ENCODE measurements at places on chromosomes 13 and 19.

DNA sequence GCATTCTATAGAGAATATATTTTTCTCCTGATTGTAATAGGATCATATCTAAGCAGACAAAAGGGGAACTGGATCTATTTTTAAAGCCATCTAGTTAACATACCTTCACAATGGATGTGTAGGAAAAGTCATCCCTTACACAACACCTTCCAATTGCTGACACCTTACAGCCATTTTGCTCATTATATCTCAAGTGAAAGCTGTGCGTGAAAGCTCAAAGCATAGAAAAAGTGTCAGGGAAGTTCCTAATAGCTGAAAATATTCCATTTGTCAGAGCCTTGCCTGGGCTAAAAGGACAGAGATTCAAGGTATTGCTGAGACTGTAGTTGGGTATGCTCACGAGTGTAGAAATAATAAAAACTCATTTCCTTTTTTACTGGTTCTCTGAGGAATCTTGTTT is 340.6 kb upstream of the KLHL1 start:
- no peak for DNase-seq

DNA sequence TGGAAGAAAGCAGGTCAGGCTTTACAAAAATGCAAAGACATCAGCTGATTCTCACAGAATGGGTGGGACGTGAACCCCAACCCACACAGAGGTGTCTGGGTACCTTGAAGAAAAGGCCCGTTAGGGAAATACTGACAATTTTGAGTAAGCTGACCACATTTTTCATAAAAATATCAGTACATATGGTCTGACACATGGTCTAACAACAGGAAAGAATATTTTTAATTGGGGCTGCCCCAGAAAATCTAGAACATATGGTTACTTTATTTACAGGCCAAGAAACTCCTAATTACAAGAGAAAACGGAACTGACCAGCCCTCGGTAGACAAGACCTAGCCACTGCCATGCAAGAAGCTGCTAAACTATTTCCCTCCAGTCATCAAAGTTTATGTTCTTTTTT is 48.7 kb upstream of the ITM2B start:
- DNase-seq, result no peak

DNA sequence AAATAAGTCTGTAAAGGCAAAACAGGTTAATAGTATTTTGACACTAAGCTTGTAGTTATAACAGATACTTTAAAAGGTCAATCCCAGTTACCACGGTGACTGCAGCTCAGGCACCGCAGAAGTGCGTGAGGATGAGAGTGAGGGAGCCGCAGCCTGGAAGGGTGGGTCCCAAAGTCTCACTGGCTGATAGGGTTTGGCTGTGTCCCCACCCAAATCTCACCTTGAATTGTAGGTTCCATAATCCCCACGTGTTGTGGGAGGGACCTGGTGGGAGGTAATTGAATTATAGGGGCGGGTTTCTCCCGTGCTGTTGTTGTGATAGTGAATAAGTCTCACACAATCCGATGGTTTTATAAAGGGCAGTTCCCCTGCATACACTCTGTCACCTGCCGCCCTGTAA is 40.0 kb upstream of the GAS6 start:
- no peak for DNase-seq

DNA sequence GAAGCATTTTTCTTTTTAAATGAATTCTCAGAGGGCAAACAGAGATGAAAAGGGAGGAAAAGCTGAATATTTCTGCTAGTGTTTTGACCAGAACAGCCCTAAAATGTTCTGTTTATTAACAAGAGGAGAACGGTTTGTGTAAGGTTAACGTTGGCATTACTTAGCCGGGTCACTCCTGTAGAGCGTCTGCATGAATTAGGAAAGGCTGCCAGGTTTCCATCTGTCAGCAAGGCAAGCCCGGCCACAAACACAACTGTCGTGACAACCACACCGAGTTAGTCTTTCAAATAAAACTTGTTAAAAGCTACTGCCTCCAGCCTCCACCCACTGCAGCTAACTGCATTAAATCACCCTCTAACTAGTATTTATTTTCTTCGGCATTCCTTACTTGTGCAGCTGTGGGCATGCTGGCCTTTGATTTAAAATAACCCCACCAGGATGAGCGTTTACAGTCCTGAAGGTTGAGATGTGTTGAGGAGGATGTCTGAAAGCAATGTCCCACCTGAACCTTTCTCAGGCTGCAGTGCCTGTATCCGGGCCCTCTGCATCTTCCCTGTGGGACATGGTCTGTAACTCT is 527.9 kb downstream of the FGF9 start:
- DNase-seq, result no peak

DNA sequence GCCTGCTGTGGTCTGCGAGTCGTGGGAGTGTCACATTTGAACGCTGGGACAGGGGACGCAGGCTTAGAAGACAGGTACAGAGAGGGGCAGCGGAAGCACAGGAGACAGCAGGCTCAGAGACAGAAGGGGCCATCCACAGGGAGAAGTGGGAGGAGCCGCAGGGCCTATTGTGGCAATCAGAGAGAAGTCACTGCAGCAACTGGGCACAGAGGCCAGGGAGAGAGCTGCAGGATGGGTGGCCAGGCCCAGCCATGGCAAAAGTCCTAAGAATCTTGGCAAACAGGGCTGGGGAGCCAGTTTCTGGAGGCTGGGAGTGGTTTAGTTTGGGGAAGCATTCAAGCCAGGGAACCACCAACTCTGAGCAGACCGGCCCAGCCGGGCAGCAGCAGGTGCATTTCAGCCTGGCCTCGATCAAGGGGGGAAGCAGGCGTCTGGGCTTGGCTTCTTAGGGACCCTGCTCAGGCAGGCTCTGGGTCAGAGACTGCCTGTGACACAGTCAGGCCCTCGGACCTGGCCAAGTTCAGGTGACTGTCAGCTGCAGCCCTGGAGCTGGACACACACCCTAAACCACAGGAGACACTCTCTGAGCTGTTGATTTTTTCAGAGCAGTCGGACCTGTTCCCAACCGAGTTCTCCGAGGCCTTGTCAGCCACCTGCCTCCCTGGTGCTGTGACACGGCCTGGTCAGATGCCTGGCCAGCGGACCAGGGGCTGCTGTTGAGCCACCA is 11.8 kb downstream of the SH3GL1 start:
- no peak for DNase-seq

DNA sequence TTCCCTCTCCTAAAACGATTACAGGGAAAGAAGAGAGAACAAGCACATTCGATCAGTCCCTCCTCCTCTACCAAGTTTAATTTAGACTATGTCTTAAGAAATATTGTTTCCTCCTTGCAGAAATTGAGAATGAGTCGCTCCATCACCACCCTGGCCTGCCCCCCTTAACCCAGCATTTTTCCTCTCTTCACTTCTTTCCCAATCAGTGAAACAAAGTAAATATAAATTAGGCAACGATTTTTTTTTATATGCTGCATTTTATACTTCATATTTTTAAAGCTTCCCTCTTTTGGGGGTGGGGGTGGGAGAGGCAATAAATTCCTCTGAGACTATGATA is 300.0 kb downstream of the SPRY2 start:
- no peak for DNase-seq

DNA sequence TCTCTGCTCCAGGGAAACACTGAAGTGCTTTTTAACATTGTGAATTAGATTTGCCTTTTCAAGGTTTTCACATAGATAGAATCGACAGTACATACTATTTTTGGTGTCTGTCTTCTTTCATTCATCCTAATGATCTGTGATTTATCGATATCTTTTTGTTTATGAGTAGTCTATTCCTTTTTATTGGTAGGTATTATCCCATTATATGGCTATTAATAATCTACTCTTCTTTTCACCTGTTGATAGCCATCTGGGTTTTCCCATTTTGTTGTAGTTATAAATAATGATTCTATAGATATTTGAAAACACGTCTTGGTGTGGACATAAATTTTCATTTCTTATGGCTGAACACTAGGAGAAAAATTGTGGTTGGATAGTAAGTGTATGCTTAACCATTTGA is 262.6 kb downstream of the MAB21L1 start:
- no peak for DNase-seq

GRCh38 chr19:50184196-50184595 is 19.2 kb upstream of the MYH14 start:
- no peak for DNase-seq

DNA sequence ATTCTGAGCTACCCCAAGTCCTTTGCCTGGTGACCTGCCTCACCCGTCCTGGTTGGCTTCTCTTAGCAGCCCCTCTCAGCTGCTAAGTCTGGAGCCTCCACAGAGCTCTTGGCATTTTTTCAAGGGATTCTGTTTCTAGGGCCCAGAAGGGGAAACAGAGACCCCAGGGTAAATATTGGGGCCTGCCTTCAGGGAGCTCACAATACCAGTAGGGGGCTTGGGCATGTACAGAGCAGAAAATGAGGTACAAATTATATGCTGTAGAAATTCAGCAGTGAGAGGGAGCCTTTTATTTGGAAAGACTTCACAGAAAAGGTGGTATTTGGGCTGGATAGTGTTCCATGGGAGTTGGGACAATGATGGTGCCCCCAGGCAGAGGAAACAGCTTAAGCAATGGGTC is 3.7 kb downstream of the SAMD4B start:
- no peak for DNase-seq

DNA sequence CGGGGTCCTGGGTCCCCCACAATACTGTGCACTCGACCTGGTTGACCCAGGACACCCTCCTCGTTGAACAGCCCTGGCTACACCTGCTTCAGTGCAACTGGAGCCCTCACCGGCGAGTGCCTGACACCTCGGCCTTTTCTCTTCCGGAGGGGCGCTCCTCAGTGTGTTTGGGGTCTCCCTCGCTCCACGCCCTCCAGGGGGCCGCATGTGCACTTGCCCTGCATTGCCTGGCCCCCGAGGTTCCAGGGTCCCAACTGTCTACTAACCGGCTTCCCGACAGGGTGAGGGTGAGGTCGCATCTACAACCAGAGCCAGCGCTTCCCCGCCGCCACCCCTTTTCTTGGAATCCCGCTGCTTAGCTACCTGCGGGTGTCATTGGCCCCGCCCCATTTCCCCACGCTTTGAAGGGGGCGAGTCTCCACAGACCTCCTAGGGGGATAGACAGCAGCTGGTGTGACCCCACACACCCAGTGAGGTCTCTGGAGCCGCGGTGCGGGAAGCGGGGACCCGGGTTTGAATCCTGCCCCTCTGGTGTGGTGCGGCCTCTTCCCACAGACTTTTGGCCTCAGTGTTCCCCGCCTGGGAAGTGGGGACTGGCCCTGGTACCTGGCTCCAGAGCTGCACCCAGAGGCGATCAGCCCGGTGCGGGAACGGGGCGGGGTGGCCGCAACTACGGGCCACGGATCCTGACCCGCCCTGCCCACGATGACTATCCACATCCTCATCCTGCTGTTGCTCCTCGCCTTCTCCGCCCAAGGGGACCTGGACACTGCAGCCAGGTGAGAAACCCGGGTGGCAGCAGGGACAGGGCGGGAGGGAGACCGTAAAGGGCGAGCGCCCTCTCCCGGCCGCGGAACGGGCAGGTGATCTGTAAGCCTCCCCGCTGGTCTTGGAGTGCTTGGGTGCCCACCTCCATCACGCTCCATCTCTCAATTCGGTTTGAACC is at the start of gene ADM5:
Gene ADM5 (plus strand): TSS at position 462 of the 946 bp plus-strand sequence. CDS start 244 bp downstream, at position 706.
- no peak for DNase-seq

DNA sequence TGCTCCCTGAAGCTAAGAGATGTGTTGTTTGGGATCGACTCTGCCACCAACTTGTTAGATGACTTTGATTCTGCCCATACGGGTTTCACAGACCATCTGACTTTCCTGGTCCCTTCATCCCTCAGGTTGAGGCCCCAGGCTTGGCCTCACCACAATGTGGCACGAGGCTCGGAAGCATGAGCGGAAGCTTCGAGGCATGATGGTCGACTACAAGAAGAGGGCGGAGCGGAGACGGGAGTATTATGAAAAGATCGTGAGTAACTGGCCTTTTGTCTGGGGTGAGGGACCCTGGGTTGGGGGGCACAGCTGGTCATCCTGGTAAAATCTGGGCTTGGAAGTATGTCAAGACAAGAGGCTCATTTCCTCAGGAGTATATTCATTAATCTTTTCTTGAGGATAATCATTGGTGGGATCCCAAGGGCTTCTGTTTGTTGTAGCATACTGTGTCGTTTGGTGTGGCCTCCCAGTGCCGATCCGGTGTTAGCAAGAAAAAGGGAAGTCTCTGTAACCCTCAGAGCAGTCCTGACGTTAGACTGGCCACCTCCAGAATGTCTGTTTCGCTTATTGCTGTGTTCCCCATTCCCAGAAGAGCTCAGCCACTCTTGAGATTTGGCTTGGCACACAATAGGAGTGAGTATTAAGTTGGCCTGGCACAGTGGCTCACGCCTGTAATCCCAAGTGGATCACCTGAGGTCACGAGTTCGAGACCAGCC is 1.4 kb downstream of the CLASRP start:
- no peak for DNase-seq

GRCh38 chr13:51603716-51604115 is 19.5 kb downstream of the WDFY2 start:
- no peak for DNase-seq

GRCh38 chr19:3047496-3048189 is 14.7 kb downstream of the TLE5 start:
- no peak for DNase-seq

GRCh38 chr19:485077-485476 is 11.2 kb upstream of the MADCAM1 start:
- no peak for DNase-seq

- no peak for DNase-seq
Observed at GRCh38 chr13:29101905-29102304, 281.8 kb downstream of the MTUS2 start.

DNA sequence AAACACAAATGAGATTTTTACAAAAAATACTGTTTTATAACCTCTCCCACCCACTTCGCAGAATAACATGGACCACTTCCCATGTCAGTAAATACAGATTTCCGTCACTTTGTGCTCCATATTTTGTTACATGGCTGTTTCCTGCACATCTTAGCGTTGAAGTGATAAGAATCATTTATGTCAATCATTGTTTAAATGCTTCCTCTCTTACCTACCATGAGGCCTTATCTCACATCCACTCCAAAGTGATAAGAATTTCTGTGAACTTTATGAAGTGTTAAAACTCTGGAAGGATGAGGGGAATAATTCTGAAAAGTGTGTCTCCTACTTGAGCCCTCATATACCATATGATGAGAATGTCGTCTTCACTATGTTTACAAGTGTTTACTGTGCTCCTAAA is 36.6 kb upstream of the IL17D start:
- DNase-seq, result no peak

Measured in activated CD8-positive, alpha-beta memory T cell treated with anti-CD3 and anti-CD28 coated beads for 48 hours (primary cell).